Activated T-helper 1 cell treated with anti-CD3 and anti-CD28 coated beads, Interleukin-2, amount 50 U/mL, for 16 hours (primary cell): ENCODE measurements at places on chromosomes 11 and 22.
A peak's percentile ranks its signal among the peaks of the same experiment; 100 is the strongest.

- no peak for DNase-seq
Observed at GRCh38 chr22:17562906-17563870, at the start of gene SLC25A18. SLC25A18 (plus strand) TSS chr22:17563498; CDS start chr22:17579945, 16,447 bp downstream.

- DNase-seq = no peak
Observed at GRCh38 chr22:34236527-34236926, 316.3 kb upstream of the LARGE1 start.

- DNase-seq = no peak
Observed at GRCh38 chr22:27723708-27724107, 77.8 kb downstream of the MN1 start.

GRCh38 chr11:111299101-111300026 is 1.0 kb downstream of the POU2AF3 start:
- DNase-seq = no peak

DNA sequence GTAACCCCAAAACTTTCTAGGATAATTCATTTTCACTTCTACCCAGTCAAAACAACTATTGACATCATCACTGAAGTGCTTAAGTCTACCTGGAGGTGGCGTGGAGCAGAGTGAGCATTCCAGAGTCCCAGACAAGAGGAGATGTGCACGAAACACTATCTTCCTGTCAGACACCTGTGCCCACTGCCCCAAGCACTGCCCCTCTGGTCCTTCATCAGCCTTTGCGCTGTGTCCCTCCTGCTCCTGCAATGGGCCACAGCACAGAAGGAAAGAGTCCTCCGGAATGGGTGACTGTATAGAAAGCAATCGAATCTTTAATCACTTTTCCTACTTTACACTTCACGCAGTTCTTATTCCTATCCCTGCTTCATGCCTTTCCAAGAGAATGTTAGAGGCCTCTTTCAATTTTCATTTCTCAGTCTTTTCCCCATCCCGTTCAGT is 512 bp upstream of the GRIA4 start:
- no peak for DNase-seq

DNA sequence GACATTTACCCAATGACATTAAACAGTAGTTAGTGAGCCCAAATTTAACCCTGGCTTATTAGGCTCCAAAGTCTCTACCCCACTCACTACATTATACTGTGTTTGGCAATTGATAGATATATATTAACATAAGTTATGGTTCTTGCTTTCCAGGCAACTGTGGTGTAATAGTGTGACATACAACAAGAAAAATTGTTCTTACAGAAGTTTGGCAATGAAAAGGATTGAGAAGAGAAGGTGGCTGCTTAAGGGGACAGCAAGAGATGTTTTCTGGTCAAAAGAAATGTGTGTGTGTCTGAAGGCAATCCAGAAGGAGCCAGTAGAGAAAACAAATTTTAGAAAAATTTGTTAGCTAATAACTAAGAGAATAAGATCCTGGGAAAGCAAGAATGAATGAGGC is 132.4 kb downstream of the SWAP70 start:
- DNase-seq = no peak

DNA sequence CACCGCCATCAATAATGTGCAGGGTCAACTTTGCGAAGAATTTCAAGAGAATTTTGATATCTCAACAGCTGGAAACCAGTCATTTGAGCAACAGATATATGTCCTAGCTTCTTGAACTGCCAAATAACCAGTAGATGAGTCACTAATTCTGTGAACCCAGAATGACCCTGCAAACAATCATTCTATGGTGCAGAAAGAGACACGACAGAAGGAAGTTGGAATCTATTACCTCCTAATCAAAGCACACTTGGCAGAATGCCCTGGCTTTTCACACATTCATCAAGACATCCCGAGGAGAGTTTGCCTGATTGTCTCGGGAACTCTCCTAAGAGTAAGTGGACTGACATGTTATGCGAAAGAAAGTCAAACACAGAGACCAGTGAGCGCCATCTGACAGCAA is 621.1 kb downstream of the OPCML start:
- DNase-seq = no peak

GRCh38 chr11:29627541-29627940 is 389.3 kb downstream of the KCNA4 start:
- no peak for DNase-seq

DNA sequence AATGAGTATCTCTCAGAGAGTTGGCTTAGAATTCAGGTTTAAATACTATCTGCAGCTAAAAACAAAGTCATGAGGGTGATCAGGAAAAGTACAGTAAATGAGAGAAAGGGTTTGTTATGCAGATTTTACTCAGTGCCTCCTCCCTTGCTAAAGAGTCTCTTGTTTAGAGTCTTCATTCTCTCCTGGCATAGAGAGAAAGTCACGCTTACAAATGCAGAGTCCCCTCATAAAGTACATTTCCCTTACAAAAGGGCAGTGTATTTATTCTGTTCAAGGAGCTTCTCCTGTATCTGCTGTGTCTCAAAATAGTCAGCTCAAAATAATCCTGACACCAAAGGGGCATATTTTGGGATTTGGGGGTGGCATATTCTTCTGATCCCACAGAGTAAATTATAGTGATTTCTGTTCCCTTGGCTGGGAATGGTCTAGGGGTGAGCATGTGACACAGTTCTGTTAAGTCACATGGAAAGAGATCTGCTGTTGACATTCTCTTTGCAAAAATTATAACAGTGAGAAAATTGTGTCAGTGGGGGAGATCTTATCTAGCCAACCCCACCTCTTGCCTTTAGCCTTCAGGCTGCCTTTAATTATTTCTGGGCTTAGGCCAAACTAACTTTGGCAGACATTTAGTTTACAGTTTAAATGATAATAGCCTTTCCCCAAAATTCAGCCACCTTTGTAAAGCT is 102.9 kb downstream of the MTNR1B start:
- no peak for DNase-seq

GRCh38 chr22:50251477-50252081 is 514 bp upstream of the HDAC10 start:
- no peak for DNase-seq

DNA sequence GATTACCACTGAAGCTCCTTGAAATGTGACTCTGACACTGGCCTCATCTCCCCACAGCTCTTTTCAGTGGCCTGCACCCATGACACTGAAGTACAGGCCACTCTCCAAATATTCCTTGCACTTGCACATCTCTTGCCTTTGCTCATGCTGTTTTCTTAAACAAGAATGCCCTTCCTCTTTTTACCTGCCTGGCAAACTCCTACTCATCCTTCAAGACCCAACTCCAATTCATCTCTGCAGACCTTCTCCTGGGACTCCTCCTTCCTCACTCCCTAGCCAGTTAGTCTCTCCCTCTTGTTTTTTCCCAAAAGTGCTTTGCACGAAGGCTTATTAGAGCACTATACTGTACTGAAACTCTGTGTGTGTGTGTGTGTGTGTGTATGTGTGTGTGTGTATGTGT is 2.6 kb downstream of the KCNE3 start:
- DNase-seq = no peak

- peak; percentile 22 for DNase-seq
Observed at GRCh38 chr11:130431331-130431773, 2.9 kb upstream of the ADAMTS8 start.

DNA sequence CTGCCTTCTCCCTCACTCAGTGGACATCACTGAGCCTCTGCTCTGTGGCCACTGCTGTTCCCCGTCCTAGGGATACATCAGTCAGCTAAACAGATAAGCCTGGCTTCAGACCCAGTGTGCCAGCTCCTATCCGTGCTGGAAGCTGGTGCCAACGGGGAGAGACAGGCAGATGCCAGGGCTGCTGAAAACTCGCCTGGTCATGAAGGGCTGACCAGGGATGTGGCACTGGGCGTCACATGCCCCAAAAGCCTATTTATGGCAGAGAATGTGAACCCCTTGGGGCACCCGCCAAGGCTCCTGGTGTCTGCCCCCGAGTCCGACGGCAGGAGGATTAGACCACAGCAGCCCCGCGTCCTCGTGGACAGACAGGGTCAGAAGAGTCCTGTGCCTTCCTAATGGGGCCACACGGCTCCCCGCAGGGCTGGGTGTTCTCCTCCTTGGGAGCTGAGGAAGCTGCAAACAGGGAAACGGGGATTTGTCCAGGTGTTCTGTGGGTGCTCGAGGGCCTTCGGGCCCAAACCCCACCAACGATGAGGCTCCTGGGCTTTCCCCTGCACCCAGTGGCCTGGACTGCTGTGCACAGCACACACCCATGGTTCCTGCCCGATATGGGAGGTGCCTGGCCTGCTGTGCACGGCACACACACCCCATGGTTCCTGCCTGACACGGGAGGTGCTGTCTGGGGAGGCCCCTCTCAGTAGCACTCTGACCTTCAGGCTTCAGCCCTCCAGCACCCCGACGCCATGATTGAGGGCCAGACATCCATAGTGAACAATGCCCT is 19.9 kb downstream of the ANO1 start:
- no peak for DNase-seq

DNA sequence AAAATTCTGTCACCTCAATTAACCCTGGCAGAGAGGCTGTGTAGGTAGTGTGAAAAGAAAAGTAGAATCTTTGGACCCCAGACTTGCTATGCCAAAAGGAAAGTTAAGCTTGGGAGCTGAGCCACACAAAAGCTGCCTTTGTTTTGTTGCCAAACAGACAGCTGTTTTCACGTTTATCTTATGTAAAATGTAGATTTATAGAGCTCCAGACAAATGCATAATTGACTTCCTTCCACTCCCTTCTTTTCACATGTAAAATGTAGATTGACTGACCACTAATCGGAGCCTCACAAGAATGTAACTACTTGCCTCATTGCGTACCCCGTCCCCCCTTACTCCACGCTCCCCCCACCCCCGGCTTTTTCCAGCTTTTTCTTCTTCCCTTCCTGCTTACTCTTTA is 2302.2 kb upstream of the RAG2 start:
- DNase-seq = no peak

- DNase-seq = no peak
Observed at GRCh38 chr11:119691701-119692539, 37.1 kb downstream of the NECTIN1 start.

DNA sequence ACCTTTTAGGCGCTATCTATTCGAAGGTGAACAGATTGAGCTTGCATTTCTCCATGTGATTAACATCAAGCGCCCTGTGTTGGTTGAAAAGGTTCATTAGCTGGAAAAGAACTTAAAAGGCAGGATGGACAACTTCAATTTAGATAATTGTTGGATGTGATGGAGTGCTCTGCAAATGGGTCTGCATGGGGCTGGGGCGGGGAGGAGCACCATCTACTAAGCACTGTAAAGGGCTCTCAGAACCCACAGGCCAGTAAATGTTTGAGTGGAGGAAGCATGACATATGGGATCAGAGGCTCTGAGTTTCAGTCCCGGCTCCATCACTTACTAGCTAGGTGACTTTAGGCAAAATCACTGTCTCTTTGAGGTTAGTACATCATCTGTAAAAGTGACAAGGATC is 28.2 kb downstream of the ARL14EP start:
- no peak for DNase-seq

GRCh38 chr11:72091292-72091691 is 10.6 kb downstream of the LRRC51 start:
- DNase-seq = peak; percentile 30

DNA sequence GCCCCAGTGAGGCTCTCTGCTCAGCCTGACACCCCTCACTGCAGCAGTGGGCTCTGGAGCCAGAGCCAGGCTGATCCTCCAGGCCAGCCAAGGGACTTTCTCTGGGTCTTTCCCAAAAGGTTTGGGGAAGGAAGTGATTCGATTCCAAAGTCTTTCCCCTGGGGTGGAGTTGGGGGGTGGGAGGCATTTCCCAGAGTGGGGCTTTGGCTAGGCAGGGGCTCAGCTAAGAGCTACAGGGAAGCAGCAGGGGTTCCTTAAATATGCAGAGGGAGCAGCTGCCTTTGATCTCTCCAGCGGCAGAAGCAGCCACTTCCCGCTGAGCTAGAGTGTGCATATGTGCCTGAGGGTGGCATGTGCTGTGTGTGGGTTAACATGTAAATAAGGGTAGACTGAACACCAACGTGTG is 192.9 kb downstream of the INSC start:
- no peak for DNase-seq

DNA sequence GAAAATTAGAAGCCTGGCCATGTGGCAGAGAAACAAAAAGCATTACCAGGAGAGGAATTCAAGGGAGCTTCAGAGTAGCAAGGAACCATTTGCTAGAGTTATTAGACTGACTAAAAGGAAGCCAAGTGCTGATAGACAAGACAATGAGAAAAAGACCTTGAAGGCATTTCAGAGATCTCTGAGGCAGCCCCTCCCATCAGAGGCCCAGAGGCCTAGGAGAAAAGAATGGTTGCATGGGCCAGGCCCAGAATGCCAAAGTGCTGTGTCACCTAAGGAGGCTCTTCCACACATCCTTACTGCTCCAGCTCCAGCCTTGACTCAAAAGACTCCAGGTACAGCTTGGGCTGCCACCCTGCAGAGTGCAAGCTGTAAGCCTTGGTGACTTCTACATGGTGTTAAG is 61.8 kb upstream of the POU2AF2 start:
- no peak for DNase-seq

- no peak for DNase-seq
Observed at GRCh38 chr11:74522776-74523175, 29.3 kb upstream of the LIPT2 start.

GRCh38 chr11:128551058-128551457 is 36.3 kb downstream of the ETS1 start:
- DNase-seq = no peak

DNA sequence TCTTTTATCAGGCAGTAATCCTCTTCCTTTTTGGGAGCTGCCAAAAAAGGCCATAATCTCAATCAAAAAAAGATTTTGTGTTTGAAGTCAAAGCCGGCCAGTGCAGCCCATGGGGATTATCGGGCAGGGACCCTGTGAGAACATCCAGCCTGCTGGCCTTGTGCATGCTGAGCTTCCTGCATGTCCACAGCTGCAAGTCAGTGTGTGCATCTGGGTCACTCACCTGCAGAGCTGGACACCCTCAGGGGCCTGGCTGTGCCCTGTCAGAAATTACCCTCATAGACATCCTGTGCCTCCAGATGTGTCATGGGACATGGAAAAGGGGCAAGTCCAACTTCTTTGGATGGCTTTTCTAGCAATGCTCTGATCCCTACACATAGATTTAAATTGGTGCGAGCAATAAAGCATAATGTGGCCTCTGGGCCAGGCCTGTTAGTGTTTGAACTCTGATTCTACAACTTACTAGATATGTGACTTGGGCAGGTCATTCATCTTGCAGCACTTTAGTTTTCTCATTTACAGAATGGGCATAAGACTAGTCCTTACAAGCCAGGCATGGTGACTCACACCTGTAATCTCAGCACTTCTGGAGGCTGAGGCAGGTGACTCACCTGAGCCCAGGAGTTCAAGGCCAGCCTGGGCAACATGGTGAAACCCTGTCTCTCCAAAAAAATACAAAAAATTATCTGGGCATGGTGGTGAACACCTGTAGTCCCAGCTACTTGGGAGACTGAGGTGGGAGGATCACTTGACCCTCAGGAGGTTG is 81.6 kb upstream of the LARGE1 start:
- DNase-seq = no peak

GRCh38 chr11:12069066-12069676 is 41.2 kb upstream of the MICAL2 start:
- DNase-seq = no peak

GRCh38 chr11:65645710-65646109 is 7.8 kb downstream of the SIPA1 start:
- DNase-seq = no peak

GRCh38 chr11:35571696-35572095 is 46.3 kb upstream of the PAMR1 start:
- no peak for DNase-seq
